Gastrocnemius medialis (tissue), 4 donors: ENCODE measurements at places on chromosomes 1 and 21. TPM values are rescaled to one million over a fixed set of nuclear protein-coding genes. Genes with fewer than 3 reads are reported as not detected.

Gene TNFSF18
- total RNA-seq = not detected

Gene PTGFR
- 3.4 TPM for total RNA-seq

Gene XCL1
- total RNA-seq = not detected

Gene OPRD1
- 0.24 TPM for total RNA-seq

Gene CELA2B
- not detected for total RNA-seq

Gene TRIM33
- total RNA-seq = 17.1 TPM

Gene LPGAT1
- total RNA-seq = 11.2 TPM

Gene DCDC2B
- not detected for total RNA-seq

Gene PADI1
- not detected for total RNA-seq

Gene KCNAB2
- 3.4 TPM for total RNA-seq

Gene CD5L
- total RNA-seq = not detected

Gene OR2L13
- not detected for total RNA-seq

Gene GBP4
- 15.0 TPM for total RNA-seq

Gene RGS13
- not detected for total RNA-seq

Gene ADAMTSL4
- total RNA-seq = 6.4 TPM

Gene CFHR2
- total RNA-seq = not detected
